ENCODE measurements at places on chromosomes 6 and 20. TPM values are rescaled to one million over a fixed set of nuclear protein-coding genes. Genes with fewer than 3 reads are reported as not detected.

The HSPA1L gene
- 1.7 TPM for total RNA-seq

The NT5E gene
- total RNA-seq: 0.56 TPM

The LAMA4 gene
- not detected for total RNA-seq

The GATA5 gene
- total RNA-seq: not detected

The MAP1LC3A gene
- total RNA-seq: 5.3 TPM

The RAB44 gene
- 7.9 TPM for total RNA-seq

The ARFGAP1 gene
- total RNA-seq: 144 TPM

The PERP gene
- 2.0 TPM for total RNA-seq

The MYL9 gene
- not detected for total RNA-seq

The MATN4 gene
- 0.31 TPM for total RNA-seq

The IYD gene
- not detected for total RNA-seq

The ZSCAN9 gene
- 13.1 TPM for total RNA-seq

The RAB23 gene
- 1.7 TPM for total RNA-seq

The NKAPL gene
- 0.45 TPM for total RNA-seq

The RPL10A gene
- total RNA-seq: 1,110 TPM

The SLC24A3 gene
- total RNA-seq: 1.4 TPM

The ZNF343 gene
- 6.8 TPM for total RNA-seq

The FBXO9 gene
- 74.9 TPM for total RNA-seq

The CRISP3 gene
- total RNA-seq: not detected

The BACH2 gene
- 5.8 TPM for total RNA-seq

The VNN1 gene
- total RNA-seq: 1.6 TPM

The ZNF184 gene
- total RNA-seq: 8.6 TPM

The POLR1H gene
- total RNA-seq: 41.5 TPM

The RBPJL gene
- total RNA-seq: not detected

The SLC26A8 gene
- 0.33 TPM for total RNA-seq

The HTR1B gene
- total RNA-seq: not detected

The AK9 gene
- 7.3 TPM for total RNA-seq

The LTA gene
- 1,187 TPM for total RNA-seq

The CYP39A1 gene
- not detected for total RNA-seq

The PHF20 gene
- total RNA-seq: 88.6 TPM

Measured in natural killer cell treated with Interleukin-12 subunit alpha and Interleukin-12 subunit beta and Interleukin-15 and Interleukin-18, amount 100 ng/mL, for 72 hours (primary cell).